MV-4-11 (cell line): ENCODE measurements at places on chromosomes 6 and 20.
A peak's percentile ranks its signal among the peaks of the same experiment; 100 is the strongest.

GRCh38 chr6:155093430-155093829, 98.3 kb downstream of the TIAM2 start:
- DNase-seq, result no peak

GRCh38 chr6:92681401-92681800, 738.0 kb downstream of the EPHA7 start:
- no peak for DNase-seq

DNA sequence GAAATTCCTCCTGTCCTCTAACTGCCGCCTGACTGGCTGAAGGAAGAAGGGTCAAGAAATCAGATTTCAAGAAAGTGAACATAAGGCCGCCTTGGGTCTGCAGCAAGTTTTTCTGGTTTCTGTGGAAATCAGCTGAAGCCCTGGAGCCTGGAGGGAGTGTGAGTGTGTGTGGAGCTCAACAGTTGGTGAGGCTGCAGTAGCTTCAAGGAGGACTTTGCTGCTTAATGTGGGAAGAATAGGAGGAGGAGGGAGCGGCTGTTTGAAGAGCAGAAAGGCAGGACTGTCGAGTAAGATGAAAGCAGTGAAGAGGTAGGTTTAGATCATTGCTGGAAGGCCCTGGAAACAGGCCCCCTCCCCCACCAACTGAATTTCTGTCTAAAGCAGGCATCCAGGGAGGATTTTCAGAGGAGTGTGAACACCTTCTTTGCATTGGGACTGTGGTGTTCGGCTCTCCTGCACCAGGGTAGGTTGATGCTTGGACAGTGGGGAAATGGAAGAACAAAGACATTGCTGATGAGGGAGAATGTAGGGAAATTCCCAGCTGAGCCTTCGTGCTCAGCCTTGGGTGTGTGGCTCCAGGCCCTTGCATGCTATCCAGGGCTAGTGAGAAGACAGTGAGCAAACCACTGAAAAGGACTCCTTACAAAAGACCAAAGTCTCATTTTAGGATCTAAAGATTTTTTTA, 79.5 kb upstream of the VSTM2L start:
- DNase-seq, result no peak

- no peak for DNase-seq
Observed at GRCh38 chr6:106079961-106080762, 6.0 kb upstream of the PRDM1 start.

- no peak for DNase-seq
Observed at GRCh38 chr6:106591111-106591825, 38.0 kb downstream of the RTN4IP1 start.

DNA sequence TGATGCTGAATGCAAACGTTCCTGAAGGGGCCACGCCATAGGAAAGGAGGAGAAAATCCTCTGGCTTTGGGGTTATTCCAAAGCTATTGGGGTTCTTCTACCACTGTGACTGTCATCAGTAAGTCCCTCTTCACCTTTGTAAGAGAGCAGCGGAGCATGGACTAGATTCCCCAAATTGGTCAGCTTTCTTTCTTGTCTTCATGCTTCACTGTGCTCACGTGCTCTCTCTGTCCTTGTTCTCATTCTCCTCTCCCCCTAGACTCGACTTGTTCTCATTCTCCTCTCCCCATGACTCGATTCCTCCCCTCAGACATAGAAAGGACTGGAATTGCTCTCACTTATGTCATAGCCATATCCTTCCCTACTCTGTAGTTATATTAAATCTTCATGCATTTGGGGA, 54.8 kb upstream of the ADGRG6 start:
- DNase-seq, result no peak

DNA sequence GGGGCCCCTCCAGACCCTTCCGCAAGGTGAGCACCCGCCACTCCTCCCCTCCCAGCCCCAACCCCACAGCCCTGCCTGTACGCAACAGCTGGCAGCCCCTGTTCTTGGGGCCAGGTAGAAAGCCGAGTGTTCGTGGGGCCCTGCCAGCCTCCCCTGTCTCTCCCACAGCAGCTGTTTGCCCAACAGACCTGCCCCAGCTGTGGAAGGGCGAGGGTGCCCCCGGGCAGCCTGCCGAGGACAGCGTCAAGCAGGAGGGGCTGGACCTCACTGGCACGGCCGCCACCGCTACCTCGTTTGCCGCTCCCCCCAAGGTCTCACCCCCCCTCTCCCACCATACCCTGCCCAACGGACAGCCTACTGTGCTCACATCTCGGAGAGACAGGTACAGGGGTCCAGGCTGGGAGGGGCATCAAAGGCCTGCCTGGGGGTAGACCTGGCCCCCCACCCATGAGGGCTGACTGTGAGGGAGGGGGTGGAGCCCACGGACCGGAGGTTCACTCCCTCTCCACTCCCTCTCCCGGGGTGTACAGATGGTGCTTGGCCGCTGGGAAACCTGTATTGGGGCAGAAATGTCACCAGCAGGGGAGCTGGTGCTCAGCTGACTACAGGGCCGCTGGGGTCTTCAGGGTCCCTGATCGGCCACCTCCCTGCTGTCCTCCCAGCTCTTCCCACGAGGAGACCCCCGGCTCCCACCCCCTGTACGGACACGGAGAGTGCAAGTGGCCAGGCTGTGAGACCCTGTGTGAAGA, 41.1 kb downstream of the FOXP4 start:
- no peak for DNase-seq

DNA sequence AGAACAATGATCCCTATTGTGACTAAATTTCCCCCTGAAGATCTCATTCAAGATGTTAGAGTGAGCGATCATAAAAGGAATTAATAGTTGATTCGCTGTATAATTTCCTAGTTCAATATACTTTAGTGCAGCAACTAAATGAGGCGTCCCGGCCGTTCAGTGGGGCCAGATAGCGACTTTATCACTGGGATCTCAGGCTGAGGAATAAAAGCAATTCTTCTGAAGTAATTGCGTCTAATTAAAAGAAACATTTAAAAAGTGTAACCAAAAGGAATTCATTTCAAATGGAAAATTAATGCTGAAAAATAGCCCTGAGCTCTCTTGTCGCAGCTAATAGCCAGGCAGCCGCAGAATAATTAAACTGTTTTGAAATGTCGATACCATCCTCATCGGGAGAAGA, 82.2 kb upstream of the TOP1 start:
- DNase-seq, result no peak

- no peak for DNase-seq
Observed at GRCh38 chr6:84536885-84537638, 227.3 kb downstream of the TBX18 start.

DNA sequence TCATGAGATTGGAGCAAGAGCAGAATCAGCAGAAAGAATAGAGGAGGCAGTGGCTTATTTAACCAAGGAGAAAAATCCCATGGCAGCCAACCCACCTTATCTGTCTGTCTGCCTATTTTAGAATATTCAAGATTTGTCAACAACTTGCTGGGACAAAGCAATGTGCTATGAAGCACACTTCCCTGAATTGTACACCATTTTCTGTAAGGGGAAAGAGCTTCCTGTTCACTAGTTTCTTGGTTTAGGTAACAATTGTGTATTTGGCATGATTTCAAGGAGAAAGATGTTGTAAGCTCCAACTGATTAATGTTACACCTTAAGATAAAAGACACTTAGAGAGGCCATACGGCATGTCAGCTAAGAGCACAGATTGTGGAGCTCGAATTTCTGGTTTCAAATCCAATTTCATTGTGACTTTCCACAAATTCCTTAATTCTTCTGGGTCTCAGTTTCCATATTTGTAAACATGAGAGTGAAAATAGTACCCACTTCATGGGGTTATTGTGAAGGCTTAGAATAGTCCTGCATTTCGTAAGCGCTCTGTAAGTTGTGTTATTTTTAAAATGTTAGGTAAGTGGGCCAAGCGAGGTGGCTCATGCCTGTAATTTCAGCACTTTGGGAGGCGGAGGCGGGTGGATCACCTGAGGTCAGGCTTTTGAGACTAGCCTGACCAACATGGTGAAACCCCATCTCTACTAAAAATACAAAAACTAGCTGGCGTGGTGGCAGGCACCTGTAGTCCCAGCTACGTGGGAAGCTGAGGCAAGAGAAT, 4.8 kb upstream of the MUC22 start:
- DNase-seq, result peak; percentile 3

DNA sequence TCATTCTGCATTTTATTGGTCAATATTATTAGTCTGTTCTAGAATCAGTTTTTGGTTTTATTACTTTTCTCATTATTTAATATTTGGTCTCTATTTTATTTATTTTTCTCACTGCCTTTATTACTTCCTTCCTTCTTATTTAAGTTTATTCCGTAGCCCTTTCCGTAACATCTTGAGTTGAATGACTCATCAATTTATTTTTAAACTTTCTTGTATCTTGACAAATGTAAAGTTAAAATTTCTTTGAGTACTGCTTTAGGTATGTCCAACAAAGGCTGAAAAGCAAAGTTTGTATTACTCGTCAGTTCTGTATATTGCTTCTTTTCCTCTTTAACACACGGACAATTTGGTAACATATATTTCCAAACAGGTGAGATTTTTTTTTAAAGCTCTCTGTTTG, 192.0 kb downstream of the CD109 start:
- no peak for DNase-seq

- DNase-seq, result peak; percentile 70
Observed at GRCh38 chr6:105992315-105992961, 93.7 kb upstream of the PRDM1 start.

DNA sequence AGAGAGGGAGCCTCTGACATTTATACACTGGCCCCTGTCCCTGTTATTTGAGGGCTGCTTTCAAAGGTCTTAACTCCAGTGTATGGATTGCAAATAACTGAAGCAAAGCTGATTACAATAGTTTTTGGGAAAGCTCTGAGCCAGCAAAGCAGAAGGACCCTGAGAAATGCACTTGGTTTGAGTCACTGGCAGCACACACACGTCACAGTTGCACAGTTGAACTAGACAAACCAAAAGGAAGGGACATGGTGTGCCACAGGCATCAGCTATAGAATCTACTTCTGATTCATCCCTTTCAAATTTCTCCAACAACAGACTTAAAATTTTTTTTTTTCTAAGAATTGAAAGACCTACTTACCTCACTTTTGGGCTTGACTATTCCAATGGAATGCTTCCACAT, 56.4 kb downstream of the SNRNP48 start:
- DNase-seq, result no peak

DNA sequence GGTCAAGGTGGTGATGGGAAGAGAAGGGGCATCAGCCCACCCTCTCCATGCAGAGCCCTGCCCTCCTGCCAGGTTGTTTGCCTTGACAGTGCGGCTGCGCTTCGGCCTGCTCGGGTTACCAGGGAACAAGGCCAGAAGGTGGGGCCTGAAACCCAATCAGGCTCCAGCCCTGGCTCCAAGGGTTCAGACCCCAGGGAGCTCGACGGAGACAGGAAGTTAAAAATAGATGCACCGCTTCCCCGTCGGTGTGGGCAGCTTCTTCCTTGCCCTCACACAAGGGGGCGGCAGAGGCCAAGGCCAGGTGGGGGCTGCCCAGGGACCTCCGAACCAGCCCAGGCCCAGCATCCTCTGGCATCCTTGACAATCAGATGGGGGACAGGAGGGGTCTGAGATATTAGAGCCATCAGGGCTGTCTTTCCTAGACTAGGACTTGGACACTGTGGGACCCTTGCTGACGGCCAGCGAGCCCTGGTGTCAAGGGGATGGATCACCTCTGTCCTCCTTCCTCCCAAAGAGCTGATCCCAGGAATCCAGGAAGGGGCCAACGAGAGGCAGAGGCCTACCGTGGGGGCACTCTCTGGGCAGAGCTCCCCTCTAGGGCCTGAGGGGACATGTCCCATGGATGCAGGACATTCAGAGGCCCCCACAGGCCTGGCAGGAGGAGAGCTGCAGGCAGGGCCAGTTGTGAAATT, 65.2 kb downstream of the RIPOR3 start:
- peak; percentile 28 for DNase-seq

GRCh38 chr6:7893342-7893741, 17.2 kb downstream of the TXNDC5 start:
- no peak for DNase-seq

- DNase-seq, result no peak
Observed at GRCh38 chr20:50116368-50116999, 3.5 kb upstream of the UBE2V1 start.

- DNase-seq, result no peak
Observed at GRCh38 chr6:135665935-135666334, 168.4 kb upstream of the AHI1 start.

- DNase-seq, result no peak
Observed at GRCh38 chr20:18404172-18404571, 62.7 kb downstream of the DZANK1 start.

DNA sequence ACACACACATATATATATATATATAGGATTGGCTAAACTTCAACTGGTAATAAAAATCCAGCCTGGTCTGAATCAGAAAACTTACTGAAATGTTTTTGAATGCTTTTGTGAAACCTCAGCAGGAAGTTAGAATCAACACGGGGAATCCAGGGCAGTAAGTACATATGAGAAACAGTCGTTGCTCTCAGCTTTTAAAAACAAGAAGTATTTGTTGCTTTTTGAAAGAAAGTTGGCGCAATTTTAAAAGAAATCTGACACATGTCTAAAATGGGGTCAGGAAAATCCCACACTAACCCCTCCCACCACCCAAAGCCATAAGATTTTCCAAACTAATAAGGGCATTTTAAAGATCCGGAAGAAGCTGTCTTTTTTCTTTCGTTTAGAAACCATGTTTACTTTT, 11.5 kb upstream of the CCDC170 start:
- peak; percentile 54 for DNase-seq

DNA sequence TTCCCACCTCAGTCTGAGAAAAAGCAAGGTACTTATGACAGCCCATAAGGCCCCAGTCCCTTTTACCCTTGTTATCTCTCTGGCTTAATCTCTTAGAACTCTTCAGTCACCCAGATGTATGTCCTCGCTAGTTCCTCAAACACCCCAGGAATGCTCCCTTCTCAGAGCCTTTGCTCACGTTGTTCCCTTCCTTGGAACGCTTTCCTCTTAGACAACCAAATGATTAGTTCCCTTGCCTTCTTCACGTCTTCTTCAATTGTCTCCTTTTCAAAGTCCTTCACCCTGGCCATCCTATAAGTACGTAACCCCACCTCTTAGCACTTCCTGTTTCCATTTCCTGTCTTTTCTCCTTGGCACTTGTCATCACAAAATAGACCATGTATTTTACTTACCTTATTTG, 1.1 kb upstream of the APOBEC2 start:
- DNase-seq, result peak; percentile 70

DNA sequence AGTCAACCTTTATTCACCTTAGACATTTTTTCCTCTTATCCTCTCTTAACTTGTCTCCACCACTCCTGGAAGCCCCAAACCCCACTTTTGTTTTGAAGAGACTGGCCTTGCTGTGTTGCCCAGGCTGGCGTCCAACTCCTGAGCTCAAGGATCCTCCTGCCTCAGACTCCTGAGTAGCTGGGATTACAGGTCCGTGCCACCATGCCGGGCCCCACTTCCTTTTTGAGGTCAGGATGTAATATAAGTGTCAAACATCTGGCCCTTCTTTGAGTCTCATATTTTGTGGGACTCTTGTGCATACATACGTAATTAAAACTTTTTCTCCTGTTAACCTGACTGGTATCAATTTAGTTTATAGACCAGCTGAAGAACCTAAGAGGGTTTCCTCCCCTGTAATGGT, 1.4 kb upstream of the CDK19 start:
- peak; percentile 69 for DNase-seq
